Esophagus muscularis mucosa (tissue), 4 donors: ENCODE measurements at places on chromosomes 3 and 15. TPM values are rescaled to one million over a fixed set of nuclear protein-coding genes. Genes with fewer than 3 reads are reported as not detected.
A peak's percentile ranks its signal among the peaks of the same experiment; 100 is the strongest.

DNA sequence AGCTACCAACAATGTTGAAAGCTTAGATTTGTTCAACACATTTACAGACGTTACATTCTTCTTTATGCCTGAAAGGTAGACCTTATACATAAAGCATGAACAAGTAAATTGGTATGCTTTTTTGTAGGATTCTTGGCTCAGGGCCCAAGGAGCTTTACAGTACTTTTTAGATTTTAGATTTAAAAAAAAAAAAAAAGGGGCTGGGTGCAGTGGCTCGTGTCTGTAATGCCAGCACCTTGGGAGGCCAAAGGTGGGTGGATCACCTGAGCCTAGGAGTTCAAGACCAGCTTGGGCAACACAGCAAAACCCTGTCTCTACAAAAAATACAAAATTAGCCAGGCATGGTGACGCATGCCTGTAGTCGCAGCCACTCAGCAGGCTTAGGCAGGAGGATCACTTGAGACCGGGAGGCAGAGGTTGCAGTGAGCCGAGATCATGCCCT lies 39.7 kb downstream of the MEF2A start:
- no peak for DNase-seq

DNA sequence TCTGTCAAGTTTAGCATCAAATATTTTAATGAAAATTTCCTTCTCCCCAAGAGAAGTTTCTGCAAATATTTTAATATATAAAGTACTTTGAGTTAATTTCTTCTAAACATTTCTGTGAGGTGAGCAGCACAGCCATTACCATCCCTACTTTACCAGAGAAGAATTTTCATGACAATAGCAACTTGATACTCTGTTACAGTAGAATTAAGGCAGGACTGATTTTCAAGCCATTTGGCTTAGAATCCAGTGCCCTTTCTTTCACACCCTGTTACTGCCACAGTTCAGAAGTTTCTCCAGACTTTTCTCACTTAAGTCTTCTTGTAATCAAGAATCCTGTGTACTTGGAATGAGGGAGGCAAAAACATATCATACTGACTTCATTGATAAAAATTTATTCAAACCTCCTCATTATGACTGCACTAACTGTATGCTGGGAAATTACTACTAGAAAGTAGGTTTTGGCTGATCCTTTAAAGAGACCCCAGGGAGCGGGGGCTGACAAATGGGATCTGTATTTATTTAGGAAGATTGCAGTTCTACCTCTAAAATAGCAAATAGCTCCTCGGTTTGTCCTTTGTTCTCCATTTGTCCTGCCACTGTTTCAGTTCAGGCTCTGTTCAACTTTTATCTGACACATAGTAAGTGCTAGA lies 557.0 kb upstream of the SGO1 start:
- no peak for DNase-seq

DNA sequence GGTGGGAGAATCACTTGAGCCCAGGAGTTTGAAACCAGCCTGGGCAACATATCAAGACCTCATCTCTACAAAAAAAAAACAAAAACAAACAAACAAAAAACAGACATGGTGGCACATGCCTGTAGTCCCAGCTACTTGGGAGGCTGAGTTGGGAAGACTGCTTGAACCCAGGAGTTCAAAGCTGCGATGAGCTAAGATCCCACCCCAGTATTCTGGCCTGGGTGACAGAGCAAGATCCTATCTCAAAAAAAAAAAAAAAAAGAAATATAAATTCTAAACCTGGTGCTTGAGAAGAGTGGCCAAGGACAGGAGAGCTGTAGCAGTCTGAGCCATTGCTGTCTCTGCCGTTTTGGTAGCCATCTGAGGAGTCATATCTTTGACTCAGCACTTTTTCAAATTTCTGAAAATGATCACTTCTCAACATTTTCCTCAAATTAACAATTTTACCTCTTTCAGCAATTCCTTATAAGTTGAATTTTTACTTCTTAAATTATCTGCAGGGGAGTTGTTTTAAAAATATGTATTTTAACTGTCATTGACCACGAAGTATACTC lies 3.6 kb upstream of the DENND4A start:
- DNase-seq = no peak

DNA sequence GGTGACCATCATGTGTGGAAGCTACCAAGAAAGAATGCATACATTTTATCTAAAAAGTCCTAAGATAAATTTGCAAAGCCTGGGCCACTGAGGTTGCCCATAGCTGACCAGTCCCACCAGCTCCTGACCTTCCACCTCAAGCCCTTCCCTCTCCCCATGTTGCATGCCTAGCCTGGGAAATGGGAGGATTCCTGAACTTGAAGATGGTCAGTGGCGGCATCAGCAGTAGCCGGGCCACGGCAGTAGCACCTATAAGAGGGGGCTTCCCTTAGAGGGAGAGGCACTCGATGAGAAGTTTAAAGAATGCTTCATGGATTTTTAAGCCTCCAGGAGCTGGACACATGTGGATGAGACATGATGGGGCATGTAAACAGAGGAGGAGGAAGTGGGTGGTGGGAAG lies 172.1 kb downstream of the KLF13 start:
- peak; percentile 83 for DNase-seq

- no peak for DNase-seq
These were observed 27.8 kb upstream of the SPTBN5 start for GRCh38 chr15:41921639-41922038.

- DNase-seq = no peak
These were observed 17.2 kb downstream of the TNFAIP8L3 start for GRCh38 chr15:51077221-51078153.

DNA sequence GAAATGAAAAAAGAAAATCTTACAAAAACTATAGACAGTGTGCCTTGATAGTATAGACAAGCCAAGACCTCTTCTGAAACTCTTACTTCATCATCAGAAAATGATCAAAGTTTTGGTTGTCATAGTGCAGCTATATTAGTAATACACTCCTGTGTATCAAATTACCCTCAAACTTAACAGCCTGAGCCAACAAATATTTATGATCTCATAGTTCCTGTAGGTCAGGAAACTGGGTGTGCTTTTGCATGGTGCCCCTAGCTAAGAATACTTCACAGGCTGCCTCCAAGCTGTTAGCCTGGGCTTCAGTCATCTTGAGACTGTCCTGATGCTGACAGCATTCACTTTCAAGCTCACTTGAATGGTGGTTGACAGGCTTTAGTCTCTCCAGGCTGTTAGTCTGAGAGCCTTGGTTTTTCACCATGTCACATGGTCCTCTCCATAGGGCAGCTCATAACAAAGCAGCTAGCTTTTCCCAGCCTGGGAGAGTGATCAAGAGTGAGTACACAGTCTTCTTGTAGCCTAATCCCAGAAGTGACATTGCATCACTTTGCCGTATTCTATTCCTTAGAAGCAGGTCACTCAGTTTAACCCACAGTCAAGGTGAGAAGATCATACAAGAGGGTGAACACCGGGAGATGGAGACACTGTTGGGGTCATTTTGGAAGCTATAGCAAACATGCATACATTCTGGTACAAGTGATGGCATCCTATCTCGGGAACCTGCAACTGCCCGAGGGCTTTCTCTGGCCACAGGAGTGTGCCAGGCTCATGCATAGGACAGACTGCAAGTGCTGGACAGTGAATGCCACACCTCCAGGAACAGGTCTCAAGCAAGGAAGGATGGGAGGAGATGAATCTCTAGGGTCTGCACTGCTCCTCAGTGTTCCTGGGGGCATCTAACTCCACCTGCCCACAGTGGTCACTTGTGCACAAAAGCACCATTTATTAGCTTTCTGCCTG lies 173.4 kb upstream of the CADPS start:
- DNase-seq = no peak

DNA sequence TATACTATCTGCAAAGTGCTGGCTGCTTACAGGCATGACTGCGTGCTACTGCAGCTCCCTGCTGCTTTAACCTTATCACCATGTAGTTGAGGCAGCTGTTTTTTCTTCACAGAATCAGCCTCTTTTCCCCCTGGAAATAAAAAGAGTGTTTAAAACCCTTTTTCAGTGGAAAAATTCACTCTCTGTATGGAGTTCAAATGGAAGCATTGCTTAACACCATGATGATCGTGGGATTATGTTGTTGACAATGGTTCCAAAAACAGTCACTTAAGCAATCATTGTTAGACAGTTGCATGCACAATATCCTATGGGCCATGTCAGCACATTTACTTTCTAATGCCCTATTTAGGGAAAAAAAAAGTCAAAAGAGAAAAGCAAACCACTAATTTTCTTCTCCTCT lies 536.4 kb downstream of the UNC13C start:
- DNase-seq = no peak

- no peak for DNase-seq
These were observed 48.2 kb upstream of the CSPG4 start for GRCh38 chr15:75760704-75761435.

DNA sequence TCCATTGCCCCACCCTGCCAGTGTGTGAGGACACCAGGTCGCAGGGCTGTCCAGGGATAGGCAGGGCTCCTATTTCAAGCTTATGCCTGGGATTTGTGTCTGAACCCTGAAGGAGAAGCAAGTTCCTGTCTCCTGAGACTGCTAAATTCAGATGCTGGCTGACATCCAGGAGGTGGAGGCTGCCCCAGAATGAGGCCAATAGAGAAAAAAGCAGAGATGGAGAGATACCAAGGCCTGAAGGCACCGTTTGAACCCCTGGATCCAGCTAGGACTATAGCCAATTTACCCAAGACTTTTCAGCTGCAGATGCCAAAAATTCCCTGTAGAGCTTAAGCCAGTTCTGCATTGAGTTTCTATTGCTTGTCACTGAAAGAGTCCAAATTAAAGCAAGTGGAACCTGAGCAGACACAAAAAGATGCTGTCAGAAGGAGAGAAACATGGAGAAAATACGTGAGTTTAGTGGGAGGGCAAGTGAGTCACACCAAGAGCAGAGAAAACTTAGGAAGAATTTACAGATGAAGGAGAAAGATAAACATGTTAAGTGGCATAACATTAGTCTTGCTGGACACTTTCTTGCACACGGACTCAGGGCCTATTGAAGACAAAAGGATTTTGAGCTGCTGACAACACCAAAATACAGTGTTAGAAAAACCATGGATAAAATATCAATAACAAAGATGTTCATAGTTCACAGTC lies 148.6 kb downstream of the CNTN3 start:
- no peak for DNase-seq

DNA sequence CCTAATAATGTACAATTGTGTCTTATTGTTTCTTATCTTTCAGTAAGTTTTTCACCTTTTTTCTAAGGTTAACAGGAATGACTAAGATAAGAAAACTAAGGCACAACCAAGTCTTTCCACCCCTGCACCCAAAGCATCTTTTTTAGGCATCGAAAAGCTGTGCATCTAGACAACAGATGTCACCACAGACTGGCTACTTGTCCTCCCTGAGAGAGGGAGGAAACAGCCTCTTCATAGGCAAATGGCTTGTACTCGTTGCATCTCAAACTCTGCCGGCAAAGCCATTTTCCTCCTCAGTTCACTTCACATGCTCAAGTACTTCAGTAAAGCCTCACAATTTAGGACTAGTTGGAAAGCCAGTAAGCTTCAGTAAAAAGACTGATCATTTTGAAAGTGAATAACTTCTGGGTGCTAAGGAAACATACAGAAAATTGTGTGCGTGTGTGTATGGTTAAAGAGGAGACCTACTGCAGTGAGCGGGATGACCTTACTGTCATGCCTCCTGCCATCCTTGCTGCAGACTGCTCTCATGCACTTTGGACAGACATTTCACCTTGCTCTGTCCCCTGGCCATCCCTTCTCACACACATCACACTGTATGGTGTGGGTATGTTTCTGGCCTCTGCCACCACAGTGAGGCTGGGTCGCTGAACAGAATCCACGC lies 36.5 kb upstream of the HACD2 start:
- DNase-seq = no peak

The B3GALNT1 gene
- total RNA-seq = 5.5 TPM

The SLC2A2 gene
- total RNA-seq = not detected

The ACKR4 gene
- total RNA-seq = 2.2 TPM

The CYP8B1 gene
- total RNA-seq = not detected

The TMEM40 gene
- not detected for total RNA-seq

The SYNPR gene
- not detected for total RNA-seq

The DAZL gene
- not detected for total RNA-seq

The GUCA1C gene
- total RNA-seq = not detected

The OCA2 gene
- total RNA-seq = 0.23 TPM

The NUP210 gene
- 2.5 TPM for total RNA-seq

The CPN2 gene
- not detected for total RNA-seq

The TRIM71 gene
- not detected for total RNA-seq

The STAC gene
- total RNA-seq = 11.9 TPM

The CYP19A1 gene
- total RNA-seq = not detected

The ERICH6 gene
- not detected for total RNA-seq
